ENCODE measurements at places on chromosomes 16 and 17.

DNA sequence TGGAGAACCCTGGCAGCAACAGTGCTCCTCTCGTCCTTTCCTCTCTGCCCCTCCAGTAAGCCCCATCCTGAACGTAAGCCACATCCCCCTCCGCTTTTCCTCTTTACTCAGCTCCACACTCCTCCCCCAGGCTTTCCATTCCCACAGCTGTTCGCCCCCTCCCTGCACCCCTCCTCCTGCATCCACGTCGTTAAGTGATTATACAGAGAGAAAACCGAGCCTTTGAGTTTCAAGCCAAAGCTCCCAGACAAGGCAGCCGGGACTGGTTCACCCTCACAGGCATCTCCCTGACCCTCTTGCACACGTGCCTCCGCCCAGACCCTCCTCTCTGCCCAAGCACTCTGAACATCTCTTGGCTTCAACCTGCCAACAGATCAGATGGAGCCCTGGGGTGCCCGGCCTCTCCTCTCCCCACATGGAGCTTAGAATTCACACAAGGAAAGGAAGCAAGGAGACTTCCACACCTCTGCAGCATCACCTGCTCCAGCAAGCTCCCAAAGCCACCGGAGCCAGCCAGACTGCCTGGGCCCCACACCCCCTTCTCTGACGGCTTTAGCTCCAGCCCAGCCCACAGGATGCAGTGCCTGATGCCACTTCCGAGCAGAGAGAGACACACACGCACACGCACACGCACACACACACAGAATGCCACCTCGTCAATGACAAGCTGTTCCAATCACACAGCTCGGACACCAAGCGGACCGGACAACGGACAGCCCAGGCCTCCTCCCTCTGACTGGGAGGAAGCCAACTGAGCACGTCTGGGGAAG, 99.9 kb upstream of the CCL2 start:
- H3K36me3 ChIP-seq = no peaks in the 10 kb centered on the region
- peak overlapping the region; percentile 61 for H3K4me3 ChIP-seq
- peaks cover 11% of the 10 kb centered on the region for H3K27me3 ChIP-seq
- H3K4me1 ChIP-seq = peaks cover 36% of the 10 kb centered on the region
- peak; percentile 93 for DNase-seq

DNA sequence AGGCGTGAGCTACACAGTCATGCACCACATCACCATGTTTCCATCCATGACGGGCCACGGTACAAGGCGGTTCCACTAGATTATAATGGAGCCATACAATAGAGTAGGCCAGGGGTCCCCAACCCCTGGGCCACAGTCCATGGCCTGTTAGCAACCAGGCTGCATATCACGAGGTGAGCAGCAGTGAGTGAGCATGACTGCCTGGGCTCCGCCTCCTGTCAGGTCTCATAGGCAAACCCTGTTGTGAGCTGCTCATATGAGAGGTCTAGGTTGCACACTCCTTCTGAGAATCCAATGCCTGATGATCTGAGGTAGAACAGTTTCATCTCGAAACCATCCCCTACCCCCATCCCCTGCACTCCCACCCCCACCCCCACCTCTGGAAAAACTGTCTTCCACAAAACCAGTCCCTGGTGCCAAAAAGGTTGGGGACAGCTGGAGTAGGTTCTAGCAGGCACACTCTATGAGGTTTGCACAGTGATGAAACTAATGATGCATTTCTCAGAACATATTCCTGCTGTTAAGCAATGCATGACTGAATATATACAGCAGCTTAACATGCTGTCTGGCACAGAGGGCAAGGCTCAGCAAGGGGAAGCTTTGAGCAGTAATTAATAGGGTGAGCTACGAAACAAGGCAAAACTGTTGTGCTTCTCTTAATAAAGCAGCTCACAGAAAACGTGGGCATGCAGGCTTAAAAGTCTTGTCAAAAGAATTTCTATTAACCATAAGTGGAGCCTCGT, 108.0 kb downstream of the VPS53 start:
- no peaks in the 10 kb centered on the region for H3K36me3 ChIP-seq
- H3K27ac ChIP-seq = no peak overlapping the region
- peaks cover 22% of the 10 kb centered on the region for H3K4me1 ChIP-seq
- DNase-seq = no peak

GRCh38 chr17:4853208-4853671, 20.1 kb downstream of the MINK1 start:
- DNase-seq = no peak
- no peak overlapping the region for H3K27ac ChIP-seq

- H3K27me3 ChIP-seq = no peaks in the 10 kb centered on the region
- H3K4me1 ChIP-seq = no peaks in the 10 kb centered on the region
- H3K27ac ChIP-seq = no peak overlapping the region
- H3K36me3 ChIP-seq = no peaks in the 10 kb centered on the region
Measured at GRCh38 chr17:17626151-17626805, 34.8 kb upstream of the PEMT start.

DNA sequence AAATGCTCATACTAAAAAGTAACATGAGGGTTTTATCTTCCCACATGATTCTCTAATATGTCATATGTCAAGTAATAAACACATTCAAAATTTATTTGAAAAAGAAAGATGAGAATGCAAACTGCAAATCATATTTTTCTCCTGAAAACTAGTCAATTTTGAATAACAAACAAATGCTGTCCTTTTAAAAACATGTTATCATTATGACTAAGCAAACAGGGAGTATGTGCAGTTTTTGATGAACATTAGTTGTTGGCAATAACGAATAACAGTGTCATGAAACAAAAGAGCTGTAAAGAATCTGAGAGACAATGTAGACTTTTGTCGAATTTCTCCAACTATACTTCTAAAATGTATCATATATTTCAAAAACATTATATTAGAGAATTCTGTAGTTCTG, 34.8 kb downstream of the RPGRIP1L start:
- H3K27me3 ChIP-seq = no peaks in the 10 kb centered on the region
- no peak overlapping the region for H3K4me3 ChIP-seq
- H3K4me1 ChIP-seq = no peaks in the 10 kb centered on the region
- no peak overlapping the region for H3K27ac ChIP-seq
